Fibroblast of the aortic adventitia (primary cell): ENCODE measurements at places on chromosomes 2 and 18. TPM values are rescaled to one million over a fixed set of nuclear protein-coding genes. Genes with fewer than 3 reads are reported as not detected.

FMNL2 gene
- 23.6 and 28.0 TPM in 2 replicates for total RNA-seq

DNA sequence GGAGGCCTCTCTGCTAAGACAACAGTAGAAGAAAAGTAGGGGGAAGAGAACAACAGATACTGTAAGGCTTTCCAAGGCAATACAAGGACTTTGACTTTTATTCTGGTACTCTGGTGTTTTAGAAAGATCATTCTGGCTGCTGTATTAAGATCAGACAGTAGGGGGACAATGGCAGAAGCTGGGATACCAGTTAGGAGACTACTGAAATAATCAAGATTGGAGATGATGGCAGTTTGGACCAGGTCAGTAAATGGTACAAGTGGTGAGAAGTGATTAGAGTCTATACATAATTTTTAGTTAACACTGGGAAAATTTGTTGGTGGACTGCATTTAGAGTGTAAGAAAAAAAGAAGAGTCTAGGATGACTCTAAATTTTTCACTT lies 139.7 kb downstream of the ROCK1 start:
- peak; percentile 37 for DNase-seq

GRCh38 chr2:207482630-207483029 lies 47.1 kb upstream of the CREB1 start:
- DNase-seq = no peak

DNA sequence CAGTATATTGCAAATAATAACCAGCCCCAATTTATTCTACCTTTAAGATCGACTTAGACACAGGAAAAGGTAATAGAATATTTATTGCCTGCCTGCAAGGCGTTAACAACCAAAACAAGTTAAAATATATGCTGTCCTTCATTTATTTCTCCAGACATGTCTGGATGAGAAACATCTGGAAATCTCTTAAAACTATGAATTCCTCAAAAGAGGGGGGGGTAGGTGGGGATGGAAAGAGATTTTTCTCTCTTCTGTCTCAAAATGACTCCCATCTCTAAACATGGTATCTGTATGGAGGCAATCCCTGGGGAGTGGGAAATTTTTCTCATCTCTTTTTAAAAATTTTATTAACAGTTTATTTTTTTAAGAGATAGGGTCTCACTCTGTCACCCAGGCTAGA lies 113.0 kb downstream of the CDH2 start:
- DNase-seq = no peak

DNA sequence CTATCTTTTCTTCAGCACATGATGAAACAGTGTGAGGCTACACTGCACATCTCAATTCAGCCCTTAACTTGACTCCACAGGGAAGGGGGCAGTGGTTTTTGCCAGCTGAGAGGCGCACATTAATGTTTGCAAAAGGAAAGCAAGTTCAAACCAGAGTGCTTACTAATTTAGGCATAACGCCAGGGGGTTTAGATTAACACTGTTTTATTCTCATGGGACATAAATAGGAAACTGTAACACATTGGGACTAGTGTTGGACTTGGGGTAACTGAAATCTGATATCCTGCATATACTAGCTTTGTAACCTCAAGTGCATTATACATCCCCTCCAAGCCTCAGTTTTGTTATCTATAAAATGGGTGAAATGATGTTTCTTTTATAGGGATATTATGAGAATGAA lies 821.2 kb upstream of the ID2 start:
- DNase-seq = peak; percentile 40

- no peak for DNase-seq
Observed at GRCh38 chr2:191374366-191374765, 129.2 kb downstream of the MYO1B start.

TRABD2A gene
- total RNA-seq = 0.33 and 1.6 TPM in 2 replicates

DNA sequence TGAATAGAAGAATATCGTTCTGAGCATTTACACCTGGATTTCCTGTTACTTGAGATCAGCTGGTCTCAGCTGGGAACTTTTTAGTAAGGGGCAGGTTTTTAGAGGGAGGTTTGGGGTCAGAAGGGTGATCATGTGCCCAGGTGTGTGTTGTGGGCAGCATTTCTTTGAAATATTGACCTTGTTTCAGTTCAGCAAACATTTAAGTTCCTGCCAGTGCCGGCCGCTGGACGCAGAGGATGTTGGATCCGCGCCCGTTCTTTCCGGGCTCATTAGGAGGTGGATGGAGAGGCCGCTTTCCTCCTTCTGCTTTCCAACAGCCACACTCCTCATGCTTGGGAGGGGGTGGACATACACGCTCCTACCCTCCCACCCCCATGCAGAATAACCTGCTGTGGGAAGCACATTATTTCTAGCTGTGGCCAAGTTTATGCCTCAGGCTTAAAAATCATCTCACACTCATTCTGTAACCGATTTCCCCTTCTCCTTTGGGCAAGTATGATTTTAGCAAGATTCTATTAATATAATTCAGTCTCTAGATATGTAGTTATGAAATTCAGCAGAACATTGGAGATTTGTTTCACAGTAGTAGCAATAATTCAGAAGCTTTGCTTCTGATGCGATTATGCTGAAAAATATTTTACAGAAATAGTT lies 131.4 kb downstream of the ZNF236 start:
- peak; percentile 51 for DNase-seq

- no peak for DNase-seq
Observed at GRCh38 chr2:122263746-122264145, 508.3 kb downstream of the TSN start.

RSAD2 gene
- total RNA-seq = 0.63 and 4.0 TPM in 2 replicates

SLC9A4 gene
- not detected in 2 replicates for total RNA-seq

DNA sequence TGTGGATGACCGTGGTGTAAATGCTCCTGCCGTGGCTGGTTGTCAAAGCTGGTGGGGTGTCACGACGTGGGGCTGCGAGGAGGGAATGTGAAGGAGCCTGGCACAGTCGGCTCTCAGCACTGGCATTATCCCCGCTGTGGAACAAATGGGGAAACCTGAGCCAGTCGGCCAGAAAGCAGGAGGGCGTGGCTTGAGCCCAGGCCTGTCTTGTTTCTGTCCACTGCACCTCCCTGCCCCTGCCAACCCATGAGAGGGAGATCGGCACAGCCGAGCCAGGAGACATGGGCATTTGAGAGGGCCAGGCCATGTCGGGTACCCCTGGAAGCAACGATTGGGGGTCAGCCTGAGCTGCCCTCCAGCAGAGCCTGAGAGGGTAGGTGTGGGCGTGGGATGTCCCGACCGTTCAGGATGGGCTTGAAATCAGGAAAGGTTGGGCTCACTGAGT lies 44.5 kb downstream of the PDIA6 start:
- no peak for DNase-seq

DNA sequence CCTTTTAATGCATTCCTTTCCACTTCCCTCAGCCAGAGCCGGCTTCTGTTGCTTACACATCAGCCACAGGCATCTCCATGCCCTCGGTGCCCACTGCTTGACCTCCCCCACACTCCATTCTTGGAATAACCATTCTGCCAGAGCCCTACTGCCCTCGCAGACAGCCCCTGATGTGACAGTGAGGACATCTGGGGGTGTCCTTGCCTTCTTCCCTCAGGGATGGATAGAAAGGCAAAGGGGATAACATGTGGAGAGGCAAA lies 6.4 kb upstream of the NPPC start:
- DNase-seq = no peak

ADGRF3 gene
- 0.09 TPM in 1 of 2 replicates, not detected in the other for total RNA-seq

- no peak for DNase-seq
Observed at GRCh38 chr2:48397281-48397680, 132.7 kb upstream of the STON1 start.

NEU2 gene
- total RNA-seq = not detected in 2 replicates

DOK6 gene
- total RNA-seq = 2.1 and 3.2 TPM in 2 replicates

DNA sequence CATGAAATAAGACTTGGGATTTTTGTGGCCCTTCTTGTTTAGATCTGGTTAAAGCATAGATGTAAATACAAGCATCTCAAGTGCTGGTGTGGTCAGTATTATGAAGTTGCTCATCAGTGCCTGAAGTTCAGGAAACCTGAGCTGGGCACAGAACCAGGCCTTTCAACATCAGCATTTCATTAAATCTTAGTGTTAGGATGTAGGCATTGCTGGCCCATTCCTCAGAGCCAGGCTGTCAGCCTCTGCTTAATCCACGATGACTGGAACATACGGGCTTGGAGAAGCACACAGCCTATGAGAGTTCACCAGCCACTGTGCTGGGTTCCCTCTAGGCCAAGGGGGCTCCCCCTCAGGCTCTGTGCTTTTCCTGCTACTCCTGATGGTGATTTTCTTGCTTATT lies 270.2 kb downstream of the EN1 start:
- peak; percentile 38 for DNase-seq

GRCh38 chr2:241558532-241559322 lies at the start of gene BOK:
Gene BOK, plus strand, starts transcription at chr2:241558745. Its CDS starts 739 bp downstream, at chr2:241559484.
- peak; percentile 64 for DNase-seq

GRCh38 chr2:207395535-207396251 lies 134.1 kb upstream of the CREB1 start:
- DNase-seq = no peak

TMEM198 gene
- 1.1 and 2.8 TPM in 2 replicates for total RNA-seq

KCNF1 gene
- total RNA-seq = not detected in 2 replicates

HNMT gene
- 32.2 and 47.8 TPM in 2 replicates for total RNA-seq

DNA sequence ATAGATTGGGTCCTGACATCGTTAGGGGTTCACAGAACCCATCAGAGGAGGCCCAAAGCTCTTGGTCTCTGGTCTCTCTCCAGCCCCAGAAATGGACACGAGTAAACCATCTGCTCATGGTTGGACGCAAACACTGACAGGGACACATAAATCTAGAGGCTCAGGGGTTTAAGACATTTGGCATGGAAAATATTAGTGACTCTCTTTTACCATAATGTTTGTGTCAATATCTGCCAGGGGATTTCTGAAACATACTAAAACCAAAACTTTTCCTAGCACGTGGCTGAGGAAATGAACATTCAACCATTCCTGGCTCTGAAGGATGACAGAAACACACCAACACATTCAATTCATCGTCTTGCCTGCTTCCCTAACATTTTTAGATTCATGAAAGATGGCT lies 226.2 kb downstream of the SP3 start:
- no peak for DNase-seq

DNA sequence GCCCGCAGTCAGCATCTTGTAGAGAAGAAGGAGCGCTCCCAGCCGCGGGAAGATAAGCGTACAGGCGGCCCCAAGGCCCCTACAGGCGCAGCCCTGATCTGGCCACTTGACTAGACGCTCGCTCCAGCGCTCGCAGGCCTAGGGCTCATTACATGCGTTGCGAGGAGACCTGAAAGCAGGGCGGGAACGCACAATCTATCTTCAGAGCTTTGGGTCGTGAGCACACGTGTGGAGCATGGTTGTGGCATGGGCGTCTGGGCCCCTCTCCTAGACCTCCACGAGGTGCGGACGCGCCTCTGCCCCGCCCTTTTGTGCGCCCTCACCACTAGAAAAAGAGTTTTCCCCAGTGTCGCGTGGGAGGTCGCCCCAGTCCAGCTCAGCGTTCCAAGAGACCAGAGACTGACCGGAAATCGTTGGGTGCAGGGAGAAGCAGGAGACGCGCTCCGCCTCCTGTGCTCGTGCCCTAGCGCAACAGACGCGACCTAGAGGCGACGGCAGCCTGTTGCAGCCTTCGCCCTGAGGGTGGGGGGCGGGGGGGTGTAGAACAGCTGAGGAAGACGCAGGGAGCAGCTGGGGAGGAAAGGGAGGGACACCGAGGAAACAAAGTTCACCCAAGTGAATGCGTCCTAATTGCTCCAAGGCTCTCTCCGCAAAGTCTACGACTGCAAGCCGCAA lies 12.6 kb downstream of the NR4A2 start:
- DNase-seq = peak; percentile 17

DNA sequence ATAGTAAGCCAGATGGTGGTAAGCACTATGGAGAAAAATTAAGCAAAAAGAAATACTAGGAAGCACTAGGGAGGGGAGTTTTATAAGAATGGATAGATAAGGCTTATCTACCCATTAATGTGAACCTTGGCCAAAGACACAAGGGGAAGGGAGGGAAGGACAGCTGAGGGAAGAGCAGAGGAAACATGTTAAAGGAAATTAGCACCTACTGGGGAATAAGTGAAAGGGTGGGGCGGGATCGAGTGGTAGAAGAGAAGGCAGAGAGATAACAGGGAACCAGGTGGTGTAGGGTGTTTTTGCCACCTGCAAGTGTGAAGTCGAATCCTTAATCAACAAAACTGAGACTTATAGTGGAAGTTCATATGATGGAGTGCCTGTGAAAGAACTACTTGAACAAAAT lies 1.7 kb downstream of the UNC80 start:
- DNase-seq = no peak

TLX2 gene
- total RNA-seq = not detected in 2 replicates

- DNase-seq = no peak
Observed at GRCh38 chr2:209323738-209324137, 100.1 kb upstream of the MAP2 start.

DNA sequence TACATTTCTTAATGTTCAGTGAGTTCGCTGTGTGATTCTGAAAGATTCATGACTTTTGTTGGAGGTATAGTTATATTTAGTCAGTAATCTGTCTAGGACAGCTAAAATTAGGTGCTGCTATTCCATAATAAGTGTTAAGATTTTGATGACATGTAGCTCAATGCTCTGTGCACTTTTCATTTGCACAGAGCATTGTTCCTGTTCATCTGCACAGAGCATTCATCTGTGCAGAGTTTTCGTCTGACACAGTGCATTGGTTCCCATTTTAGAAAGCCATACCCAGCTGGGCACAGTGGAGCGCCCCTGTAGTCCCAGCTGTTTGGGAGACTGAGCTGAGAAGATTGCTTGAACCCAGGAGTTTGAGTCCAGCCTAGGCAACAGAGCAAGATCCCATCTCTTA lies 8.6 kb downstream of the POLI start:
- DNase-seq = no peak

- peak; percentile 22 for DNase-seq
Observed at GRCh38 chr2:33673937-33674336, 74.8 kb upstream of the FAM98A start.

AQP12B gene
- total RNA-seq = not detected in 2 replicates

DNA sequence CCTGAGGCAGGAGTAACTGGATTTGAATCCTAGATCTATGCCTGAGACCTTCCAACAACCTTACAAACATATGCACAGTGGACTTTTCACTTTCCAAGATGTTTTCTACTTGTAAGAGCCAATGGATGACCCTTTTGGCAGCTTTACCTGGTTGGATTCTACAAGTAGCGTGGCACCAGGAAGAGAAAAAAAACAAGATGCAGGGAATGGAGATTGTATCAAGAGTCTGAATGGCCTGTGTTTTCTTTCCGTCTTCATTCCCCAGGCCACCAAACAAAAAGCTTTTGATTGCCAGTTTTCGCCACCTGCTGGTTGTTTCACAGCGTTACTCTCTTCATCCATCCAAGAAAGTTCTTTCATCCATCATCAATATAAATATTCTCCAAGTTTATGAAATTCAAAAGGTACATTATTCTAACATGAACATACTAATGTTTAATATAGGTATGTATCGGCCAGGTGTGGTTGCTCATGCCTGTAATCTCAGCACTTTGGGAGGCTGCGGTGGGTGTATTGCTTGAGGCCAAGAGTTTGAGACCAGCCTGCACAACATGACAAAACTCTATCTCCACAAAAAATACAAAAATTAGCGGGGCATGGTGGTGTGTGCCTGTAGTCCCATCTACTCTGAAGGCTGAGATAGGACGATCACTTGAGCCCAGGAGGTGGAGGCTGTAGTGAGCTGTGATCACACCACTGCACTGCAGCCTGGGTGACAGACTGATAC lies 3.5 kb upstream of the BCL2 start:
- peak; percentile 87 for DNase-seq

- DNase-seq = peak; percentile 89
Observed at GRCh38 chr2:20097889-20098714, 46.7 kb upstream of the LAPTM4A start.
